Activated naive CD4-positive, alpha-beta T cell treated with anti-CD3 and anti-CD28 coated beads for 36 hours (primary cell): ENCODE measurements at places on chromosomes 5 and 9. TPM values are rescaled to one million over a fixed set of nuclear protein-coding genes. Genes with fewer than 3 reads are reported as not detected.
A peak's percentile ranks its signal among the peaks of the same experiment; 100 is the strongest.

DNA sequence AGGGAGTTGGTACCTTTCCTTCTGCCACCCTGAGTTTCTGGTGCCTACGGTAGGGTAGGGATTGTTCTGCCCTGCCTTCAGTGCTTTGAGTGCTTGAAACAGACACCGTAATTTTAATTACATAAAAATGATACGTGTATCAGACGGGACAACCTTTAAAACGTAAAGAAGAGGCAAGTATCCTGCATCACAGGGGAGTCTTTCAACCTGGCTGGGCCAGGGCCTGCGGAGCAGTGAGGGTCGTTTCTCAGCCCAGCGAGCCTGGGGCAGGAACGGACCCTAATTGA, 483 bp upstream of the DAB2IP start:
- peak overlapping the region; percentile 20 for H3K4me3 ChIP-seq
- no peak for DNase-seq
- H3K27me3 ChIP-seq = peaks cover 50% of the 10 kb centered on the region
- H3K27ac ChIP-seq = no peak overlapping the region

DNA sequence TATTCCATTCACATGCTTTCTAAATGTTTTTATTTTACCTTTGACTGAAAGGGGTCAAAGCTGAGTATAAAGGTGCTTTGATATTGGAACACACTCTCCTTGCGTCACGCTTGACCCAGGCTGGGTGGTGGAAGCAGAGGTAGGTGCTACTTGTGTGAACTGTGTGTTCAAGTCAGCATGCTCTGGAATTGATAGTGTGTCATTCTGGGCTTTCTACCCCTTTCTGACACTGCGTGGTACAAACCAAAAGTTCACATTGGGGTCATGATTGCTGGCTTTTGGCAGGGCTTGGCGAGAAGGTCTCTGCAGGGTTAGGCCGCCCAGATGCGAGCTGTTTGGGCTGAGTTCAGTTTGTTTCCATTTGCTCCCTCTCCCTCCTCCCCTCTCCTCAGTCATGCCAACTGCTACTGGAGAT, 131.8 kb downstream of the ADAMTSL1 start:
- no peaks in the 10 kb centered on the region for H3K4me1 ChIP-seq
- no peak overlapping the region for H3K27ac ChIP-seq
- no peaks in the 10 kb centered on the region for H3K36me3 ChIP-seq
- no peak overlapping the region for H3K4me3 ChIP-seq

DNA sequence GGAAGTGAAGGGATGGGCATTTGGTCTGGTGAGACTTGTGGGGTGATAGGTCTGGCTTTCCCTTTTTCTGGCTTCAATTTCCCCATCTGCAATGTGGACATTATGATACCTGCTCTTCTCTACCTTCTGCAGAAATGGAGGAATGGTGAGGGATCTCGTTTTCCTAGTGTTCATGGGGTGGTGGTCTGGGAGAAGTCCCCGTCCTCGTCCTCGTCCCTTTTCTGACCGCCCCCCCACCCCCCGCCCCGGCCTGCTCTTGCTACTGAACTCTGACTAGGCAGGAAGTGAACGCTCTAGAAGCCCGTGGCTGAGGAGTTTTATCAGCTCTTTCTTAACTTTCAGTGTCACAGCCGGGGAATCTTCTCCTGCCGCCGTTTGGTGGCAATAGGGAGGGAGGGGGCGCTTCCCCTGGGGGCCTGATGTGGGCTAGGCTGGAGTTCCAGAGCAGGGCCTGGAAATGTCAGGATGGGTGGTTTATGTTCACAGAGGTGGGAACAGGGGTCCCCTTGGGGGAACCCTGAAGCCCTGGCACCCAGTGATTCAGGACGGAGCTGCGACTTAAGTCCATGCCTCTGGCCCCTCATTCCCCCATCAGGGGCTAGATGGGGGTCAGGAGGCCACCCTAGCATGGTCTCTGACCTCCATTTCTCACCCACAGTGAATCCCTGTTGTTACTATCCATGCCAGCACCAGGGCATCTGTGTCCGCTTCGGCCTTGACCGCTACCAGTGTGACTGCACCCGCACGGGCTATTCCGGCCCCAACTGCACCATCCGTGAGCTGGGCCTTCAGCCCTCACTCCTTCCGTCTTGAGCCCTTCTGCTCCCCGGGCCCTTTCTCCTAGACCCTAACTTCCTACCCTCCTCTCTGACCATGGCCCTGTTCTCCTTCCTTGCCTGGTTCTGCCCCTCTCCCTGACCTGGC, 6.7 kb downstream of the PTGS1 start:
- H3K36me3 ChIP-seq = no peaks in the 10 kb centered on the region
- H3K4me3 ChIP-seq = no peak overlapping the region
- DNase-seq = no peak

- H3K27me3 ChIP-seq = peaks cover 12% of the 10 kb centered on the region
- H3K4me1 ChIP-seq = peaks cover 11% of the 10 kb centered on the region
- H3K36me3 ChIP-seq = no peaks in the 10 kb centered on the region
- DNase-seq = peak; percentile 41
- H3K4me3 ChIP-seq = no peak overlapping the region
- peak overlapping the region; percentile 74 for H3K27ac ChIP-seq
Measured at GRCh38 chr9:91395553-91396471, 27.8 kb downstream of the NFIL3 start.

GRCh38 chr9:32010322-32010721, 374.1 kb upstream of the ACO1 start:
- H3K27me3 ChIP-seq = no peaks in the 10 kb centered on the region
- H3K4me1 ChIP-seq = no peaks in the 10 kb centered on the region
- H3K36me3 ChIP-seq = no peaks in the 10 kb centered on the region
- DNase-seq = no peak
- no peak overlapping the region for H3K27ac ChIP-seq
- no peak overlapping the region for H3K4me3 ChIP-seq

DNA sequence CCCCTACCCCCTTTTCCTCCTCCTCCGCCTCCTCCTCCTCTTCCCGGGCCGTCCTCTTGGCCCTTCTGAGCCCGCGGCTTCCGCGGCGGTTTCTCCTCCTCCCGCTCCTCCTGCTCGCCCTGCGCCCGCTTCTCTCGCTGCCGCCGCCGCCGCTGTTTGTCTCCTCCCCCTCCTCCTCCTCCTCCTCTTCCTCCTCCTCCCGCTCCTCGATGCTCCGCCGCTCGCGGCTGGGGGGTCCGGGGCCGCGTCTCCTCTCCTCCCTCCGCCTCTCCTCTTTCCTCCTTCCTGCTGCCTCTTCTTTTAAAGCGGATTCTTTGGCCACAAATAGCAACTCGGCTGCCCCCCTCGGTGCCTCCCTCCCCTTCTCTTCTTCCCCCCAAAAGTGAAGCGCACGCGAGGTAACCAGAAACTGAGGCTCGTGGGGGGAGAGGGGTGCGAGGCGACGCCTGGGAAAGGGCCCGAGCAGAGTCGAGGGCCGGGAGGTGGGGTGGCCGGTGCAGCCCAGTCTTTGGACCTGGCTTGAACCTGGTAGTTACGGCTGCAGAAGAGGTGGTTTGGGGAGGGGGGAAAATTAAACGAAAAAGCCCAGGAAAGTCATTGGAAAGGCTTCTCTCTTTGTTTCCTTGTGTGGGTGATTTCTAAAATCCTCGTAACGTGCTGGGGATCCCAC, 1058.5 kb upstream of the DMAC1 start:
- peaks cover 10% of the 10 kb centered on the region for H3K4me1 ChIP-seq
- peak; percentile 25 for DNase-seq
- H3K27me3 ChIP-seq = peaks cover 51% of the 10 kb centered on the region
- H3K4me3 ChIP-seq = peak overlapping the region; percentile 56
- H3K27ac ChIP-seq = no peak overlapping the region

DNA sequence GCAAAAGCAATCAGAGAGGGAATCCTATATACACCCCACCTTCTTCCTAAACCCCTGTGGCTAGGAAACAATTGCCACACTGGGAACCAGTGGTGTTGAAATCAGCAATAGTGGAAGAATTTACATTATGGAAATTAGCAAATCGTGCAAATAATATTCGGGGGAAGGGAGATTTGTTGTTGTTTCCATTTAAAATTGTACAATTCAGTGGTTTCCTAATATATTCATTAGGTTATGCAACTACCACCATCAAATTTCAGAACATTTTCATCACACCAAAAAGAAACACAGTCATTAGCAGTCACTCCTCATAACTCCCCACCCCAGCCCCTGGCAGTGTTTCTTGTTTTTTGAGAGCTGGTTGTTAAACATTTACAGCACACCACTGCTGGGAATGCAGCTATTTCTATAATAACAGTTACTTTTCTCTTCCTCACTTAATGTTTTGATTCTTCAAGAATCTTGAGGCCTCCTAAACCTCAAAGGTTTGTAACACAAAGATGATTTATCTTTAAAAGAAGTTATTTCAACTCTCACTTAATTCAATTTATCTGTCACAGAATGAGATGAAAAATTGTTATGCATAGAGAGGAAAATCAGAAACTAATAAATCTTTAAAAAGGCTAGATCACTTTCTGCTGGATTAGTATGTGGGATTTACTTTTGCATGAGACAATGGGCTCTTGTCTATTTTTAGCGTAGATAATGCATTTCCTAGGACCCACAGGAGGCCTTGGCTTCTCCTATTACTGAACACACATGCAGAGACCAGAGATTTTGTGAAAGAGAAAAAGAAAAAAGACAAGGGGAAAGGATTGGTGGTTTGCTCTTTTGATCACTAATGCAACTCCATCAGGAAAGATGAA, 91.8 kb upstream of the DAPK1 start:
- no peak for DNase-seq
- peaks cover 8% of the 10 kb centered on the region for H3K27me3 ChIP-seq
- no peaks in the 10 kb centered on the region for H3K36me3 ChIP-seq
- H3K4me3 ChIP-seq = no peak overlapping the region
- no peak overlapping the region for H3K27ac ChIP-seq

DNA sequence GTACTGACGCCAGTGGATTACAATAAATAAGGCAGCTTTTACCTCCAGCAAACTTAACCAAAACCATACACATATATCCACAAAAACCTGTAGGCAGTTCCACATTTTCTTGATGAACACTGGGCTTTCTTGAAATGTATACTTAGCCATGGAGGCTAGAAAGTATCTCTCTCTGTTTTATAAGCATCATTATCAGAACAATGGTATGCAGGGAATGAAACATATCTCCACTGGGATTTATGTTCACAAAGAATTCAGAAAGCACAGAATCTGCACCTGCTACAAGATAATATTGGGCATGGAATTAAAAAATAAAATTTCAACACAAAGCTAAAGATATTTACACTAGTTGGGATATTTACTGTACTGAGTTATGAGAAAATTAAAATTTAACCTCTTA, 126.1 kb upstream of the RASA1 start:
- DNase-seq = no peak
- H3K36me3 ChIP-seq = no peaks in the 10 kb centered on the region
- H3K27ac ChIP-seq = no peak overlapping the region
- H3K4me3 ChIP-seq = no peak overlapping the region
- H3K27me3 ChIP-seq = no peaks in the 10 kb centered on the region

- H3K4me1 ChIP-seq = peaks cover 24% of the 10 kb centered on the region
- peaks cover 2% of the 10 kb centered on the region for H3K36me3 ChIP-seq
- no peak for DNase-seq
- no peaks in the 10 kb centered on the region for H3K27me3 ChIP-seq
- H3K4me3 ChIP-seq = no peak overlapping the region
- H3K27ac ChIP-seq = peak overlapping the region; percentile 33
Measured at GRCh38 chr9:131590449-131590848, 45.1 kb downstream of the PRRT1B start.

DNA sequence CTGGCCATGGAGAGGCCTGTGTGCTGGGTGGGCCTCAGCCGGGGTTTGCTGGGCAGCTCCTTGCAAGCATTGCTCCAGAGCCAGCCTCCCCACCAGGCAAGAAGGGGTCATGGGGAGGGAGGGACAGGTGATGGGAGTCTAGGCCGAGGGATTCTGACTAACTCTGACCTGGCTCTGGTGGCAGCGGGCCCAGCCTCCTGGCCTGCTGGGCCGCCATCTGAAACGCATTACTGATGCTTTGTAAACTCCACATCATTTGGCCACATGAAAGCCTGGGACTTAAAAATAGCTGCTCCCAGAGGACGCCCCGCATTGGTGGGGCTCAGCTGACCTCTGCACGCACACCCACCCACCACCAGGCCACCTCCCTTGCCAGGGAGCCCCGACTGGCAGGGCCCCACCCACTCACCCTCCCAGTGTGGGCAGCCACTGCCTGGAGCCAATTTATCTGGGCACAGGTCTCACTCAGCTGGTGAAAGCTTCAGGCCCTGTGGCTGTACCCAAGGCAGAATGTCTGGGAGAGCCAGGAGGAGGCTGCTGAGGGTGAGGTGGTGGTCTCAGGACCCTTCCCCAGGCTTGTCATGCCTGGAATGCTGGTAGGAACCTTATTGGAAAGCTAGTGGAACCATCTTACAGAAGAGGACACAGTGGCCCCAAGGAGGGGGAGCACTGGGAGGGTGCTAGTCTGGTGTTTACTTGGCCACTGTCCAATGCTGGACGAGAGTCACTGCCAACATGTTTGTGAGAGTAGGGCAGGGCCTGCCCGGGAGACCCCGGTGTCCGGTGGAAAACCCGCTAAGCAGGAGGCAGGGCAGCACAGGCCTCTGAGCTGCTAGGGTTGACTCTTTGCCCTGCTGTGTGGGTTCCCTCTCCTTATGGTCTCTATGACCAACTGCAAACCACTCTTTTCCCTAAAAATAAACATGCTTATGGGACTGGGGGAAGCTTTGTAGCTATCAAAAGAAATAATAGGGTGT, 10.8 kb downstream of the TCF7 start:
- H3K27me3 ChIP-seq = no peaks in the 10 kb centered on the region
- no peak for DNase-seq
- peaks cover 100% of the 10 kb centered on the region for H3K4me1 ChIP-seq
- peak overlapping the region; percentile 90 for H3K27ac ChIP-seq

DNA sequence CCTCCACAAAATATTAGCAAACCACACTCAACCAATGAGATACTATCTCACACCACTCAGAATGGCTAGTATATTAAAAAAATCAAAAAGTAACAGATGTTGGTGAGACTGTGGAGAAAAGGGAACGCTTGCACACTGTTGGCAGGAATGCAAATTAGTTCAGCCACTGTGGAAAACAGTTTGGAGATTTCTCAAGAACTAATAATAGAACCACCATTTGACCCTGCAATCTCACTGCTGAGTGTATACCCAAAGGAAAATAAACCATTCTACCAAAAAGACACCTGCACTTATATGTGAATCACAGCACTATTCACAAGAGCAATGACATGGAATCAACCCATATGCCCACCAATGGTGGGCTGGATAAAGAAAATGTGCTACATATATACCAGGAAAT, 393.5 kb downstream of the PDE4D start:
- peaks cover 6% of the 10 kb centered on the region for H3K27me3 ChIP-seq
- no peak overlapping the region for H3K27ac ChIP-seq
- no peak overlapping the region for H3K4me3 ChIP-seq
- no peak for DNase-seq
- H3K36me3 ChIP-seq = no peaks in the 10 kb centered on the region

- H3K36me3 ChIP-seq = no peaks in the 10 kb centered on the region
- DNase-seq = no peak
Measured at GRCh38 chr5:34529581-34530331, 126.4 kb upstream of the RAI14 start.

The MYMK gene
- total RNA-seq = not detected

The PFN3 gene
- not detected for total RNA-seq

The CCNI2 gene
- total RNA-seq = 2.5 TPM

The CER1 gene
- not detected for total RNA-seq

The RABGAP1 gene
- total RNA-seq = 19.7 TPM

The ODF2 gene
- total RNA-seq = 73.6 TPM

The PCDHGC5 gene
- not detected for total RNA-seq

The PCDHGB7 gene
- total RNA-seq = not detected
